ENCODE measurements at places on chromosomes 6 and 20.

DNA sequence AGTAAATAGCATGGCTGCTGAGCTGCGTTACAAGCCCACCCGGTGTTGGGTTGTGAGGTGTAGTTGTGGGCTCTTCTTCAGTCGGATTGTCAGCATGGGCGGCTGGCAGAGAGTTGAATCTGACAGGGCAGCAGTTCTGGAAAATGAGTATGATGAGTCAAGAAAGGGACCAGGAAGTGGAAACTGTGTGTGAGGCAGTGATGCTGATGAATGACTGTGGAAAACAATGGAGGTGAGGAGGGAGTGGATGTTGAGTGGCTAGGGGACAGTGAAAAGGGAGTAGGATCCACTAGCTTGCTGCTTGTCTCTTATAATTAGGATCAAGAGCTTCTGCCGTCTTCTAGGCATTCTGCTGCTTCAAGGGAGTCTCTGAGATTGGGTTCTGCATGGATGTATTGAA, 154.3 kb downstream of the ESR1 start:
- DNase-seq: no peak

- no peak for DNase-seq
Measured at GRCh38 chr6:52020945-52021570, 66.4 kb downstream of the PKHD1 start.

DNA sequence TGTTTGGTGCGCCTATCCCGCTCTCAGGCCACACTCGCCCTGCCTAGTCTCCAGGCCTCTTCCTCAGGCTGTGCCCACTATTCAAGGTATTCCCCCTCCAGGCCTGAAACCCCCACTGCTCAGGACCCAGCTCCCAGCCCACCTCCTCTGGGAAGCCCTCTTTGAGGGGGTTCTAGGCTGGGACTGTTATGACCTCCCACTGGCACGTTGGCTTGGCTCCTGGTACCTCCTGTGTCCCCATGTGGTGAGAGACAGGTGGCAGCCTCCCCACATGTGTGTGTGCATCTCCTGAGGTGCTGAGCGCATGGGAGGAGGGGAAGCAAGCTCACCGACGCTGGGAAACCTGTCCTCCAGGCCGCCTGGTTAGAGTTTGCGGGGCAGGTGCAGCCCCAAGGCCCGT, 82.5 kb downstream of the EDN3 start:
- no peak for DNase-seq

- no peak for DNase-seq
Measured at GRCh38 chr6:4017058-4017739, 61.7 kb downstream of the FAM217A start.

- DNase-seq: no peak
Measured at GRCh38 chr6:159063549-159063948, 18.8 kb upstream of the TAGAP start.

GRCh38 chr6:151716526-151716932, 91.0 kb upstream of the ESR1 start:
- no peak for DNase-seq

DNA sequence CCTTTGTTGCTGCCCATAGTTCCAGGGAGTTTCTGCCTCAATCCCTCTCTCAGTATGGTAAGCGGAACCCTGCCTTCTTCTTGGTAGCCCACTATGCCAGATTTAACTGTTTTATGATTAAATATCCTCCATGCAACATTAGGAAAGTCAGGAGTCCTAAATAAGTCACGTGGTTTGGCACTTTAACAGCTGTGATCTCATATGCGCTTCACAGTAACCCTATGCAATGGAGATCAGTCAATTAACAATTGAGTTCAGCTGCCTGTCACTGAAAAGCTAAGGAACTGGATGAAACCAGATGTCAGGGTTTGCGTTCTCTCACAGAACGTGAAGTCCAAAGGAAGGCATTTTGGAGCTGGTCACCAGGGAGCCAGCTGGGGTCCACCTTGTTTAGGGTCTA, 81.6 kb downstream of the PSMB1 start:
- DNase-seq: no peak

GRCh38 chr6:25193460-25194171, 85.6 kb upstream of the CARMIL1 start:
- DNase-seq: no peak

GRCh38 chr20:63290677-63291472, 2.1 kb upstream of the COL20A1 start:
- DNase-seq: no peak

GRCh38 chr6:17318435-17319165, 37.4 kb downstream of the RBM24 start:
- no peak for DNase-seq

DNA sequence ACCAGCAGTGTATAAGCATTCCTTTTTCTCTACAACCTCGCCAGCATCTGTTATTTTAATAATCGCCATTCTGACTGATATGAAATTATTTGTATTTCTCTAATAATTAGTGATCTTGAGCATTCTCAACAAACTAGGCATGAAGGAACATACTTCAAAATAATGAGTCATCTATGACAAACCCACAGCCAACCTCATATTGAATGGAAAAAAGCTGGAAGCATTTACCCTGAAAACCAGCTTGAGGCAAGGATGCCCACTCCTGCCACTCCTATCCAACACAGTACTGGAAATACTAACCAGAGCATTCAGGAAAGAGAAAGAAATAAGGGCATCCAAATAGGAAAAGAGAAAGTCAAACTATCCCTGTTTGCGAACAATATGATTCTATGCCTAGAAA, 390.6 kb upstream of the ID4 start:
- no peak for DNase-seq

GRCh38 chr20:13180986-13181889, 39.8 kb upstream of the ISM1 start:
- no peak for DNase-seq

GRCh38 chr20:50625986-50626677, 65.2 kb downstream of the RIPOR3 start:
- no peak for DNase-seq

DNA sequence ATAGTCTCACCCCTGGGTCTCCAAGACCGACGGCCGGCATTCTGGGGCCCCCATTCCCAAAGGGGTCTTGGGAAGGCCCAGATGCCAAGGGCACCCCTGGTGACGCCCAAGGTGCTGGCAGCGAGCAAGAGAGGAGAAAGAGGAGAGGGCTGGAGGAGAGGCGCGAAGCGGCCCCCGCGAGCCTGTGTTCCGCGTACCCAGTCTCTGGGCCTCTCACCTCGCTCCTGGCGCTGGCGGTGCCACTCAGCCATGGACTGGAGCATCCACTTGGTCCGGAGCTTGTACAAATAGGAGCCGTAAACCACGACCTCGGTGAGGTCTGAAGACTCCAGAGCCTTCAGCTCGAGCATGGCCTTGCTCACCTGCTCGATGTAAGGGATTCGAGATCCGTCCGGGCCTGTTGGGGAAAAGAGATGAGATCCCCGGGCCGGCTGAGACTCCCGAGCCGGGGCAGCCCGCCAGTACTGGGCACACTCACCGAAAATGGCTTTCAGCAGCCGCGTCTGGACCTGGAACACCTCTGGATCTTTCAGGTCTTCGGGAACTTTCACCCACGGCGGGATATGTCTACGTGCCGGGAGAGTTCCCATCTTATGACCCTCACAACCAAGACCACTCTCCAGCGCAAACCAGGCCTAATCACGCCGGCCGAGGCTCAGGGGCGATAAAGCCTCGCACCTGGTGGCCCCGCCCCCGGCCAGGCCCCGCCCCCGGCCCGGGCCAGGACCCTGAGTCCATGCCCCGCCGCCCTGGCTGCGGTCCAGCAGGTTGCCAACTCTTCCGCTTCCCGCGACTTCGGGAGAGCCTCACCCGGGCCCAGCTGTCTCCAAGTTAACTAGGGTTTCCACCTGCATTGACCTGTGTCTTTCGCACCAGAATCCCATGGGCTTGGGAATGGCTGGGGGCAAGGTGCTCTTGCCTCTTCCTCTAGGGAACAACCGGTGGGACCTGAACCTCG, at the start of gene DPPA5:
Gene DPPA5 (minus strand): TSS at position 641 of the 958 bp plus-strand sequence. CDS start 51 bp downstream, at position 590.
- DNase-seq: no peak

DNA sequence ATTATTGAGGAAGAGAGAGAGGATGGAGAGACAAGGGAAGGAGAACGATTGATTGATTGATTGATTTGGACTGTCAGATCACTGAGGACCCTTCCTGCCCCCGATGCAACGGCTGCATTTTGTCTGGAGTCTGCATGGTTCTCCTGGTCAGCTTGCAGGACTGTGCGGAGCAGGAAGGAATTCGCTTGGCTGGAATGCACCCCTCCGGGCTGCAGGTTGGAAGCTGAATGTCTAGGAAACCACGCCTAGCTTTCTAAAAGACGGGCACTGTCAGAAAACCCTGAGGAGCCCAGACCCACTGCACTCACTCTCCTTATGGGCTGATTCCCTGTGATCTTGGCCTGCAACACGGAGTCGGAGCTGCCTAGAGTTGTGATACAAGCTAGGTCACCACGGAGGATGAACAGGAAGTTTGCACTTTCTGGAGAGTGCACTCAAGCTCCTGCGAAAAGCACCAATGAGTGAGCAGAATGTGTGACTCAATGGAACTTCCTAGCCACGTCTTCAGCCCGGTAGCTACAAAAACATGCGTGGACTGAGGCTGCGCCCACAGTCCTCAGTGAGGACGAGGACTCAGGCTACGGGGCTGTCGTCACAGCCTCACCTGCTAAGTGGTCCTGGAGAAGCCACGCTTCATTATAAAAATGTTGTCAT, 14.4 kb downstream of the DACT2 start:
- DNase-seq: no peak

DNA sequence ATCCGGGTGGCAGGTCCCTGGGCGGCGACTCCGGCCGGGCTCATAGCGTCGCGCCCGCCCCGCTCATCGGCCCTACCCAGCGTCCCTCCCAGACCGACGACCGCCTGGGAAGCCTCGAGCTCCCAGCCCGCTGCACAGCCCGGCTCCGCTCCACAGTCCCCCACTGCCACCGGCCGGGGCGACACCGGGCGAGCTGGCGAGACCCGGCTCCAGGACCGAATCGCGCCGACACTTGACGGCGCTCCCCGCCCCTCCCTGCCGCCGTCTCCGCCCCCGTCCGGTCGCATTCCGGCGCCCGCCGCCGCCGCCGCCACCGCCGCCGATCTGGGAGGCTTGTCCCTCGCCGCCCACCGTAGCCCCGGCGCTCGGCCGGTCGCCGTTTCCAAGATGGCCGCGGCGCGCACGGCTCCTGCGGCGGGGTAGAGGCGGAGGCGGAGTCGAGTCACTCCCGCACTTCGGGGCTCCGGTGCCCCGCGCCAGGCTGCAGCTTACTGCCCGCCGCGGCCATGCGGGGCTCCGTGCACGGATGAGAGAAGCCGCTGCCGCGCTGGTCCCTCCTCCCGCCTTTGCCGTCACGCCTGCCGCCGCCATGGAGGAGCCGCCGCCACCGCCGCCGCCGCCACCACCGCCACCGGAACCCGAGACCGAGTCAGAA, at the start of gene MAP3K4:
Gene MAP3K4 (plus strand): TSS at position 364 of the 655 bp plus-strand sequence. CDS start 163 bp downstream, at position 527.
- DNase-seq: peak; percentile 81

GRCh38 chr20:3651204-3651962, 11.8 kb downstream of the GFRA4 start:
- DNase-seq: no peak

Measured in C1 segment of cervical spinal cord (tissue), 14 donors.